ENCODE measurements at places on chromosomes 5 and 9. TPM values are rescaled to one million over a fixed set of nuclear protein-coding genes. Genes with fewer than 3 reads are reported as not detected.

STK10 gene
- total RNA-seq: 14.5 TPM

IFNA13 gene
- not detected for total RNA-seq

AK1 gene
- total RNA-seq: 47.1 TPM

SPINK5 gene
- 122 TPM for total RNA-seq

TUBB4B gene
- total RNA-seq: 97.1 TPM

GABRG2 gene
- not detected for total RNA-seq

TMEM252 gene
- total RNA-seq: not detected

SPINK6 gene
- total RNA-seq: not detected

- DNase-seq: peak; percentile 53
Measured at GRCh38 chr5:59062986-59063683, 480.3 kb downstream of the RAB3C start.

DNA sequence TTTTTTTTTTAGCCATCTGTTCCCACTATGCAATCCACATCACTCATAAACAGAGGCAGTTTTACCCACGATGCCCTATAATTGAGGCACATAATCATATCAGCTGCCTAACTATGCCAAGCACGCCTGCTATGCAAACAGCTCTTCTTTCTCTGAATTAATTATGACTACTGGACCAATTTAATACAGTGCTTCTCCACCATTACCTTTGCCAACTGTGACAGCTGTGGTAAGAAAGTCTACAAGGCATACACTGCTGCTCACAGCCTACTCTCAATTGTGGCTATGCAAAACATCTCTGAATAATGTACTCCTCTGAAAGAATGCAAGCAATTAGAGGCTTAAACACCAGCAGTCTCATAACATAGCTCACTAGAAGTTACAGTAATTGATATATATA, 97.1 kb downstream of the DTWD2 start:
- DNase-seq: peak; percentile 19

GRCh38 chr5:112635276-112635675, 102.4 kb upstream of the APC start:
- DNase-seq: no peak

DNA sequence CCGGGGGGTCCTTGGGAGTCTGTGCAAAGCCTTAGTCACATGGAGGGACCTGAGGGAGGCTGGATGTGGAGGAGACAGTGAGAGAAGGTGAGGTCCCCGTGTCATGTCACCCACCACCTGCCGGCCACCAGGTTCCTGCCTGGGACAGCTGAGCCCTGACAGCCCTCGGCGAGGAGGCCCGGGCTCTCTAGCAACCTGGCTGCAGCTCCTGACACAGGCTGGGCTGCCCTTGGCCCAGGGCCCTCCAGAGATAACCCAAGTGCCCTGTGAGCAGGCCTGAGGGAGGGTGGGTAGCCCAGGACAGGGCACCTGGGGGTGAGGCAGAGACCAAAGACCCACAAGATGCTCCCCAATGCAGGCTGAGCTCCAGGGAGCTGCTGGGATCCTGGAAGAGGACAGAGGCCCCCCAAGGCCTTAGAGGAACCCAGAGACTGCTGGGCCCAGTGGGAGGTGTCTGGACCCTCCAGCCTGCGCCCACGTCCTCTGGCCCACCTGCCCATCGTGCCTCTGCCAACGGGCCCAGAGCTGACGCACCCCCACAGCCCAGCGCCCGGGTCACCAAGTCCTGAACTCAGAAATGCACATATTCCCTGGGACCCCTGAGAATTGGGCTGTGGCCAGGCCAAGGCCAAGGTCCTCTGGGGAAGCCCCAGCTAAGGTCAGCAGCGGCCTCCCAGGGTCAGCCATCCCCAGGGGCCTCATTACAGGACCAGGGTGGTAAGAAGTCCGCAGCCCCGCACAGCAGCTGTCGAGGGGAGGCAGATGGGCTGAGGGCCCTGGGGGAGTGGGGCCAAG, 8.8 kb upstream of the PTGDS start:
- no peak for DNase-seq

GRCh38 chr5:165055476-165055875, 1550.1 kb downstream of the MAT2B start:
- no peak for DNase-seq

- no peak for DNase-seq
Measured at GRCh38 chr5:86465052-86465838, 152.5 kb upstream of the COX7C start.

GRCh38 chr5:139877129-139877597, 81.6 kb downstream of the PSD2 start:
- DNase-seq: no peak

- DNase-seq: no peak
Measured at GRCh38 chr5:78793907-78794662, 145.5 kb upstream of the LHFPL2 start.

GRCh38 chr9:35557320-35557719, 47.7 kb upstream of the TESK1 start:
- no peak for DNase-seq

- no peak for DNase-seq
Measured at GRCh38 chr9:99113414-99114048, 8.6 kb downstream of the TGFBR1 start.

GRCh38 chr9:117092582-117092981, 322.3 kb downstream of the ASTN2 start:
- DNase-seq: no peak

Measured in skin of body (tissue), 3 donors.